Activated T-cell treated with anti-CD3 and anti-CD28 coated beads for 48 hours (primary cell): ENCODE measurements at places on chromosomes 12 and 14.

DNA sequence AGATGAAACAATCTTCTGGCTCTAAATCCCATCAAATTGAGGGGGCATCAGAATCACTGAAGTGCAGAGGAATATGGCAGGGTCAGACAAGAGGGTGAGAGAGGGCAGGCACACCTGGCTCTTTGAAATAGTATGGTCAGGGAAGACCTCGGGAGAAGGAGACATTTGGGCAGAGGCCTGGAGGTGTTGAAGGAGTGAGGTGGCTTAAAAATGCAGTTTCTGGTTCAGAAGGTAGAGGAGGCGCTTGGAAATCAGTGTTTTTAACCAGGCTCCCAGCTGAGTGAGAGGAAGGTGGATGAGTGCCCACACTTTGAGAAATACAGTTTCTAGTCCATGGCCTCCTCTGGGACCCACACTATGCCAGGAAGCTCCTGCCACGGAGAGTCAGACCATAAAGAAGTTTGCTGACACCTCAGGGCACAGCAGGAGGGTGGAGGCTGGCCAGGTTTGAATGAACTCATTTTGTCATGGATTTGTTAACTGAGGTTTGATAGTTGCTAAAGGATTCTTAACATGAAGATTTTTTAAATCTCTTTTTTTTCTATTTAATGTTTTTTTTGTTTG lies 20.1 kb downstream of the NID2 start:
- DNase-seq: no peak

GRCh38 chr12:105100998-105101397 lies 6.5 kb upstream of the WASHC4 start:
- DNase-seq: no peak

DNA sequence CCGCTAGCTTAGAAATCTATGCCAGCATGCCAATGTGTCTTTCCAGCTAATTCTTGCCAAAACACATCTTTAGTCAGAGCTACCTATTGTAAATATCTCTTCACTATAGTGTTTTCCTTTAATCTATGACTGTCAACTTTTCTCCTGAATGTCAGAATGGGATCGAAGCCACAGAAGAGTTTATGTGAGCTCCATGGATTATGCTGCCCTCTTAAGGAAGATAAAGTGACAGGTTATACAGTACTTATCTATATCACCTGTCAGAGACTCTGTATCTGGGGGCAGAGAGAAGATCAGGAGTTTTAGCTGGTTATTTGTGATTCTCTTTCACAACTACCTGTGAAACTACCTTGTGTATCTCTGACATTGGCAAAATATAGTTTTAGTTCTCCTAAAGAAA lies 204.3 kb upstream of the SEL1L start:
- no peak for DNase-seq

DNA sequence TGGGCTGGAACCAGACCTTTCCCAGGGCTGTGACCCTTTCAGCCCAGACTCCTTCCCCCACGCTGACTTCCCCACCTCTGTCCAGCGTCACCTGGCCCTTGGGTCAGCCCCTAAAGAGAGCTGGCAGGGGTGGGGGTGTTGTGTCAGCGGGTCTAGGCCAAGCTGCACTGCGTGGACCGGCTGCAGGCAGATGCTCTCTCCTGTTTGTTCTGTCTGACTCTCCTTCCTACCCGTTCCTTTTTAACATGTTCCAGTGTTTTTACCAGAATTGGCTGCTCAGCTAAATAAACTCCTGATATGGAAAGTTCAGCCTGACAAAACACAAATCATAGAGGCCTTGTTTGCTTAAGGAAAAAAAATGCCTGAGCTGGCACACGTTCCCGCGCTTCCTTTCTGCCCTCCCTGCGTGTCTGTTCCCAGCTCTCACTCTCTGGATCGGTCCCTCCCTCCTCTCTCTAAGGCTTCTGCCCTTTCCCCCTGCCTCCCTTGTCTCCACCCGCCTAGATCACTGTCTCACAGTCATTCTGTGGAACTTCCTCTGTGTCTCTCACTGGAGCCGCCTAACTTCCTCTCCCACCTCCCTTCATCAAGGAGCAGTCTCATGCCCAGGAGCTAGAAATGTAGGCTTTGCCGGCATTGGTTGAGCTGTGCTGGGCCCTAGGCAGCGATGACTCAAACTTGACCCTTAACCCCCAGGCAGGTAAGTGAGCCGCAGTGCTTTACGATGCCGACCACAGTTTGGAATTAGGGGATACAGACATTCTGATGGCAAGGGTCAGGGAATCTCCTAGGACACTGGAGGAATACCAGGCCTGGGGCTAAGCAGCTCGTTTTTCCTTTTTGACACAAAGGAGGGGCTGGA lies 15.5 kb upstream of the MLXIP start:
- no peak for DNase-seq

DNA sequence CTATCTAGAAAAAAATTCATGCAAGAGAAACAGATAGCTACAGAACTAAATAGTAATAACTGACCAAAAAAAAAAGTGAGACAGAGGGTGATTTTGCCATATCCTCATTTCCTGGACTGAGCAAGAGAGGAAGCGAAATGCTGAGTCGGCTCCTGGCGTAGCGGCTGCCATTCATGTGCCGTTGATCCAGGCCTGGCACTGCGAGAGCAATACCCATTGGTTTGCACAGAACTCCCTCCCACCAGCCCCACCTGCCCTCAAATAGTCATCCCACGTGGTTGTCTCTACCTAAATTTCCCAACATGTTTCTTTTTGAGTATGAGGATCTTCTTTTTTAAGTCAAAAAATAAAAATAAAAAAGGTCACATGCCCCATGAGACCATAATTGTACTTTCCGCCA lies 9.4 kb upstream of the WNT5B start:
- DNase-seq: no peak

DNA sequence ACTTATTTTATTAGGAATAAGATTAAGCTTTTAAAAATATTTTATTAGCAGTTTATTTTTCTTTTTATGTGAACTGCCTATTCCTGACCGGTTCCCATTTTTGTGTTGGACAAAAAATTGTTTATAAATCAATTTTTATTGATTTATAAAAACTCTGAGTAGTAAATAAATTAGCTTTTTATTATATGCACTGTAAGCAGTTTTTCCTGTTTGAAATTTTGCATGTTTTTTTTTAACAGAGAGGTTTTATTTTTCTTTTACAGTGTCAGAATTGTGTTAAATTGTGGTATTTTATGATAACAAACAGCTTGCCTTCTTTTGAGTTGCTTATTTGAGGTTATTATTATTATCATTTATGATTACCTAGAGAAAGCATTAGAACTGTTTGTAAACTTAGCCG lies 68.1 kb downstream of the FOXA1 start:
- no peak for DNase-seq

DNA sequence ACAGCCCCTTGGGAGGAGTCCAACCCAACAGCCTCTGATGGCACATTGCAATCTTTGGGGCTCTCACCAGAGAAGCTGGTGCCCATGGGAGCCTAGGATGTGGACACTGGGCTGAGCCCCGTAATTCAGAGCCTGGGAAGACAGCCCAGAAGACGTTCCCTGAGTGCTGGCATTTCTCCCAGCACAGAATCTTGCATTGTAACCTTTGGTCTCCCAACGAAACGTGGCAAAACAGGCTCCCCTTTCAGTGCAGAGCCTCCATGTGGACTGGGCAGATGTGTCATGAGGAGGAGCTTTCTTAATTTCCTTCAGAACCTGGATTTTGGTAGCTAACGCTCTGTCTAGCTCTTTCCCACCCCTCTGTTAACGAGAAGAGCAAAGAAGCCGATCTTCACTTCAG lies 26.3 kb downstream of the BATF start:
- DNase-seq: no peak

DNA sequence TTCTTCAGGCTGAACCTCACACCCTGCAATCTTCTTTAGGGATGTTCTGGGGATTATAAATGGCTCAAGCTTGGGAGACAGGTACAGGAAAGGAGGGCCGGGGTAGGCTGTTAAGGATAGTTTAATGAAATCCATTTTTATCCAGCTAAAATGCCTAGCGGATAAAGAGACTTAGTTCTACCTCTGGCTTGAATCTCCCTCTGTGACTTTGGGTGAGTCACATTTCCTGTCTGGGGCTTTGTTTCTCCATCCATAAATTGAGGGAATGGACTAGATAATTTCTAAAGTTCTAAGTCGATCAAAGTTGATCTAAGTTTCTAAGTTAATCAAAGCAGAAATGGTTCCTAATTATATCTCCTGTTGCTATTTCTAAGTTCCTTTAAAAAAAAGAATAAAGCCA lies 319.6 kb upstream of the E2F7 start:
- DNase-seq: no peak

DNA sequence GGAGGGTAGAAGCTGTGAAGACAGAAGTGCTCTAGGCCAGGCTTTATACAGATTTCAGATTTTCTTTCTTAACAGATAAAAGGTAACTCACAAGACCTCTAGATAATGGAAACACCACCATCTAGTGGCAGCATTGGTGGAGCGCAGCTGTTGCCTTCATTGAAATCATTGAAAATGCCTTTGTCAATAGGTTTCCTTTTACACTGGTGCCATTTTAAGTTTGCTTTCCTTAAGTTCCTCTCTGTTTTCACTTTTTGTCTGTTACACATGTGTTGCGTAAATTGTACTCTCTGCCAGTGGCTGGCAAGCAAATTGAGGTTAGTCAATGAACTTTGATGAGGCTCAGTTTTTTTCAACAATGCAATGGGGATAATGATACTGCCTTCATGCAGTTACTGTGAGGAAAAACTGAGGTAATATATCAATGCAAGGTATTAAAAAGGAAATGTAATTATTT lies 31.1 kb downstream of the ALDH1L2 start:
- DNase-seq: peak; percentile 47

- DNase-seq: no peak
These were observed 50.2 kb downstream of the MYF5 start for GRCh38 chr12:80766897-80767296.

DNA sequence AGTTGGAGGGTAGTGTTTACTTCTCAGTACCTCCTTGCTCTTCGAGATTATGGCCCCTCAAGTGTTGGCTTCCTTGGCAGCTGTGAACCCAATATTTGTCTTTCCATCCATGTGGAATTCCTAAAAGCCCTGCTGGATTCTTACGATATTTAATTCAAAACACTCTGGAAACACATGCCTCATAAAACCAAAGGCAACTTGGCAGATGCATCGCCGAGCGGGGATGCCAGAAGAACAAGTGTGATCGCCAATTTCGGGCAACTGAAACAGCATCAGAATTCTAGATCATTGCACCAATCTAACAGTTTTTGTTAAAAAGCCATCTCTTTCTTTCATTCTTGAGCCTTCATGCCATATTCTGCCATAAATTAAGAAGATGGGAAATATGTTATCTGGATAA lies 934.4 kb downstream of the AACS start:
- DNase-seq: no peak

- no peak for DNase-seq
These were observed 8.5 kb upstream of the IL22 start for GRCh38 chr12:68261896-68262295.

DNA sequence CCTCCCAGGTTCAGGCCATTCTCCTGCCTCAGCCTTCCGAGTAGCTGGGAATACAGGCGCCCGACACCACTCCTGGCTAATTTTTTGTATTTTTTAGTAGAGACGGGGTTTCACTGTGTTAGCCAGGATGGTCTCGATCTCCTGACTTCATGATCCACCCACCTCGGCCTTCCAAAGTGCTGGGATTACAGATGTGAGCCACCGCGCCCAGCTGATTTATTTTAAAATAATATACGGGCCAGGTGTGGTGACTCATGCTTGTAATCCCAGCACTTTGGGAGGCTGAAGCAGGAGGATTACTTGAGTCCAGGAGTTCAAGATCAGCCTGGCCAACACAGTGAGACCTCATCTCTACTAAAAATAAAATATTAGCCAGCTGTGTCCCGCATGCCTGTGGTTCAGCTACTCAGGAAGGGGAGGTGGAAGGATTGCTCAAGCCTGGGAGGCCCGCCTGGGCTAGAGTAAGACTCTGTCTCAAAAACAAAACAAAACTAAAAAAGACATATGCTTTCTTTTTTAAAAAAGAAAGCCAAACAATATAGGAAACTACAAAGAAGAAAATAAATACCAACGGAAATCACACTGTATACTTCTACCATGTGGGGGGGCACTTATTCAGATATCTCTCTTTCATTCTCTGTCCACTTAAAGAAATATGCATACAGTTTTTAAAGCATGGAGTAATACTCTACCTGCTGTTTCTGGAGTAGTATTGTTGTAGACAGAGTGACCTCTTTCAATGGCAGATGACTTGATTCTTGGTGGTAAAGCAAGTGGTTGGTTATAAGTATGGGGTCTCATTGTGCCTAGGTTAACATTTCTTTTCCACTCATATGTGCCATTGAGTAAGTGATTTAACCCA lies 930 bp upstream of the MIA2 start:
- DNase-seq: no peak

- DNase-seq: no peak
These were observed 89.8 kb upstream of the DNM1L start for GRCh38 chr12:32589165-32589865.

GRCh38 chr12:32659908-32660440 lies 19.1 kb upstream of the DNM1L start:
- no peak for DNase-seq

- no peak for DNase-seq
These were observed 92.8 kb upstream of the FLRT2 start for GRCh38 chr14:85437148-85437547.

- no peak for DNase-seq
These were observed 12.9 kb downstream of the GNG2 start for GRCh38 chr14:51873221-51873893.
